ENCODE measurements at places on chromosomes 2 and 18.

DNA sequence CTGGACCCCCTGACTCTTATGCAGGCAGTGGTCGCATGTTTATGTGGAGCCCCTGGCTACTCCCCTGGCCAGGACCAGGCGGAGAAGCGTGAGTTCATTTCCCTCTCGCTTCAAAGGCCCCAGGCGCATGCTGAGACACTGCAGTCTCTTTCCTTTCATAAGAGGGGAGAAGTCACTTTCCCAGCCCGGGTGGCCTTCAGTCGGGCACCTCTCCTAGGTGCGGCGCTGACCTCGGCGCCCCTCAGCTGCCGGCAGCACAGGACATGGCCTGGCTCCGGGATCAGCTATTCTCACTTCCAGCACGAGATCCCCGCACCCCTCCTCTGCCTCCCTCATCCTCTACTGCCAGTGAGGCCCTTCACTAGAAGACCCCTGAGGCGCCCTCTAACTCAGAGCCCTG lies 184.7 kb upstream of the PXDN start:
- no peak for DNase-seq

DNA sequence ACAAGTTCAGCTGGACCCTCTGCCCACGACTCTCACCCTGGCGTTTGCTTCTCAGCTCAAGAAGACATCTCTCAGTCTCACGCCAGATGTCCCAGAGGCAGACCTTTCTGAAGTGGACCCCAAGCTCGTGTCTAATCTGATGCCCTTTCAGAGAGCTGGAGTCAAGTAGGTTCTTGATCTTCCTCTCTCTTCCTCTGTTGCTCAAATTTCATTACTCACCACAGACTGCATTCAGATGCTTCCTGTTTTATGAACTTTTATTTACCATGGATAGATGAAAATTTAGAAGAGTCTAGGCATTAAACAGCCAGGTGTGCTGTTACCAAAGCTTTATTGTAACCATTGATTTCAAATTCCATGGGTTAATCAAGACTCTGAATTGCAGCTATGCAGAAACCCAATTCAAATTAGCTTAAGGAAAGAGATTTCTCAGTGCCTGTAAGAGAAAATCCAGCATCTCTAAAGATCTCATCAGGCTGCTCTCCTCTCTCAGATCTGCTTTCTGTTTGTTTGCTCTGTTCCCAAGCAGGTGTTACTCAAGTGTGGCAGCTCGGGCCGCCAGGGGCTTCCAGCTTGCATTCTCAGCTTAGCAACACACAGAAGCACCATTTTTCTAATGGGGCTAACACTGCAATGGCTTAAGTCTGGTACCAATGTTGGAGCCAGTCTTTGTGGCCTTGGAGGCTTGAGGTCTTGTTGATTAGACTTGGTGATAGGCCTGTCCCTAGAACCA lies 16.5 kb downstream of the SMARCAL1 start:
- no peak for DNase-seq

GRCh38 chr2:177413703-177414102 lies 21.1 kb downstream of the AGPS start:
- no peak for DNase-seq

- DNase-seq = no peak
These were observed 83.3 kb downstream of the RND3 start for GRCh38 chr2:150404147-150404546.

DNA sequence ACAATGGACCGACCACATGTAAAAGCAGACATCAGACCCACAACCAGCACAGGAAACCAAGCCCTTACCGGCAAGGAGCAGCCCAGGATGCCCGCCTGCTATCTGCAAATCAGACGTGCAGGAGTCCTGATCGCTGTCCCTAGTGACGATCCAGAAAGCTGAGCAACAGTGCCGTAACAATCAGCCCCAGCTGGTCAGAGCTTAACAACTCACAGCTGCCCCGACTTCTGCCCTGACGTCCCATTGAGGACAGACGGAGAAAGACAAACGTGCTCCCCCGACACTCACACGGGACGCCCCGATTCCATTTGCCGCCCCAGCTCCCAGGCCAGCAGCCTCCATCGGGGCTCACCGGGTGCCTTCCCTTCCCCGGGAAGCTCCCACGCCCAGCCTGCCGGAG lies 39.8 kb upstream of the PXDN start:
- DNase-seq = no peak

DNA sequence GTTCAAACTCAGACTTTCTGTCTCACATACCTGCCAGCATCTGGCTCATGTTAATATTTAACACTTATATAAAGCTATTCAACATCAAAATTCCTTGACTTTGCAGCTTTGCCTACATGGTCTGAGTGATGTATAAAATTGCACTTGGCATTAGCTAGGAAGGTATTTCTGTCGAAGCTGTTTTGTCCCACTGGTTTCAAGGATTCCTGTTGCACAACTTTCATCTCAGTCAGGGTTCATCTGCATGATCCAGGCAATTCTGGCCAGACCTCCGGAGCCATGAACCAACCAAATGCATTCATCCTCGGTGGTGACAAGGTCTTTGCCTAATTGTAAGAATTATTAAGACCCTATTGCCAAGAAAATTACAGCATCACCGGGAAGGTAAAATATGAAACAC lies 185.4 kb downstream of the ZEB2 start:
- no peak for DNase-seq

DNA sequence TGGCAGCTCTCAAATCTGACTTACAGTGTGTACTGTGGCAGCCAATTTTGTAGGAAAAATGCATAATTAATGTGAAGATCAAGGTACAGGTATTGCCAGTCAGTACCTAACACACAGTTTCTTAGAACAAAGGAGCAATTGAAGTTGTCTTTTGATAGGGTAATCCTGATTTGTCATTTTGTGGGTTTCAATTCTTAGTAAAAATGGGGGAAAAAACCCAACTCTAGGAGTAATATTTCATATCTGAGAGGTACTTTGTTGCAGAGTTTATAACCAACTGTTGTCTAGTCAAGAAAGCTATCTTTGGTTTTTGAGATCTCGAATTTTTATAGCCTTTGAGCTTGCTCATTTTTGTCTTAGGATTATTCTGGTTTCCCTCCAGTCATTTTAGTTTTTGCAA lies 16.1 kb downstream of the SPATS2L start:
- DNase-seq = no peak

GRCh38 chr18:51878724-51879123 lies 461.3 kb upstream of the DCC start:
- no peak for DNase-seq

- no peak for DNase-seq
These were observed 309.8 kb downstream of the C1D start for GRCh38 chr2:67752969-67753368.

- DNase-seq = no peak
These were observed 289.1 kb downstream of the GULP1 start for GRCh38 chr2:188580738-188581137.

DNA sequence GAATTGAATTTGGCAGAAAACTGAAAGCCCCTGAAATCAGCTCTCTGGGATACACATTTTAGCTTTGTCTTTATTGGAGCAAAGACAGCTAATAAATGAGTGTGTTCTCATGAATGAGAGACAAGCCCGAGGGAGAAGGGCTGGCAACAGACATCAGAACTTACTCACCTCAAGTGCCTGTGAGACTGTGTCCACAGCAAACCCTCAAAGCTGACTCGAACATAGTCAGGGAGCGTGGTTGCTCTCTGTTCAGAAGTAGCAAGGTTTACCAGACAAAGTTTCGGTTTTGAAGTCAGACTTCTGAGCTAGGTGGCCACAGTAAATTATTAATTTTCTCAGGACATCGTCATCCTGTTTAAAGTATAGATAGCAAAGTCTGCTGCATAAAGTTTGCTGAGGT lies 207.9 kb downstream of the CMPK2 start:
- no peak for DNase-seq

GRCh38 chr2:131557558-131558321 lies 30.1 kb downstream of the CCDC74A start:
- DNase-seq = no peak

GRCh38 chr2:39194686-39195085 lies 49.1 kb downstream of the CDKL4 start:
- no peak for DNase-seq

DNA sequence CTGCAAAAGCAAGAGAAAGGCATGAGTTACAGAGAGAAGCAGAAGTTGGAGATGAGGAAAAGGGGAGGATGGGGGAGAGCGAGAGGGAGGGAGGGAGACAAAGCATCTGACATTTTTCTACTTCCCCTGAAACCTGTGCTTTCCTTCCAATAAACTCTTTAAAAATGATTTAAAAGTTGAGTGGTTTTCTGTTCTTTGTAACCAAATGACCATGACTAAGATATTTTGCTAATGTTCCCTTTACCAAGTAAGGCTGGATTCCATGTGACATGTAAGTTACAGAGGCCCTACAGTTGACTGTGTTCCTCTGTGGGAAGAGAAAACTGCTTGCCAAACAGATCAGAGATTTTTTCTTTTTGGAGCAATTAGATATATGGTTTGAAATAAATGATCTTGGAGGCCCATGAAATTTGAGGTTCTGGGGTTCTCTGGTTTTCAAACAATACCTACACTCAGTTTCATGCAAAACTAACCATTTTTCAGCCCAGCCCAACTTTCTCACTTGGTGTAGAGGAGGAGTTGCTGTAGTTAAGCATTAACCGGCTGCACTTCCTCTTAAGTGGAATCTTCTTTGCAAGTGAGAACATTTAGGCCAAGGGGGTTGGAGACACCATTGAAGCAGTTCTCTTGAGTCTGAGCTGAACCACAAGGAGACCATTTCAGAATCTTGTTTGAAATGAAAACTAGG lies 34.5 kb downstream of the INSIG2 start:
- no peak for DNase-seq

DNA sequence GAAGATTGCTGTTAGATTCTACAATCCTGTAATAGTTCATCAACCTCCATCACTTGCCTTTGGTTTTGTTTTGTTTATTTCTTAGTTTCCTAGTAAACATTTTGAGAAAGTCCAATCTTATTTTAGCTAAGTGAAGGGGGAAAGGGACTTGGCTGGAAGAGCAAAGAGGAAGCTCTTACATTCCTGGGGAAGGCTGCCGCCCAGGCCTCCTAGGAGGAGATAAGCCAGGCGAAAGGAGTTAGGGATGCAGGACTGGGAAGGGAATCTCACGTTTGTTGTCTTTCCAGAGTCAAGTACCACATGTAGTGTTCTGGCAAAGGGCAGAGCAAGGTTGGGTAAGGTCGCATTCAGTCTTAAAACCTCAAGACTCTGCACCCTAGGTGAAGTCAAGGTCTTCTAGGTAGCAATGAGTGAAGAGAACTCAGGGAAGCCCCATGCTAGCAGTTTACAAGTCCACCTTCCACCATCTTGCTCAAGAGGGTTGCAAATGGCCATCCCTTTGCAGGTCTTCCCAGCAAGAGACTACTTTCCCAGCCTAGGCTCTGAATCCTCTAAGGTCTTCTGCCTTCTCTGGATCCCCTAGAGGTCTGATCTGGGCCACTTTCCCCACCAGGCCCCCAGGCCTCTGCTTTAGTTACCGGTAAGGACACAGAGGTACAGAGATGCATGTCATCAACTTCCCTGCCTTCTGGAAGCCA lies 320.7 kb downstream of the CYP26B1 start:
- no peak for DNase-seq

GRCh38 chr18:53698907-53699306 lies 525.6 kb downstream of the MBD2 start:
- no peak for DNase-seq

DNA sequence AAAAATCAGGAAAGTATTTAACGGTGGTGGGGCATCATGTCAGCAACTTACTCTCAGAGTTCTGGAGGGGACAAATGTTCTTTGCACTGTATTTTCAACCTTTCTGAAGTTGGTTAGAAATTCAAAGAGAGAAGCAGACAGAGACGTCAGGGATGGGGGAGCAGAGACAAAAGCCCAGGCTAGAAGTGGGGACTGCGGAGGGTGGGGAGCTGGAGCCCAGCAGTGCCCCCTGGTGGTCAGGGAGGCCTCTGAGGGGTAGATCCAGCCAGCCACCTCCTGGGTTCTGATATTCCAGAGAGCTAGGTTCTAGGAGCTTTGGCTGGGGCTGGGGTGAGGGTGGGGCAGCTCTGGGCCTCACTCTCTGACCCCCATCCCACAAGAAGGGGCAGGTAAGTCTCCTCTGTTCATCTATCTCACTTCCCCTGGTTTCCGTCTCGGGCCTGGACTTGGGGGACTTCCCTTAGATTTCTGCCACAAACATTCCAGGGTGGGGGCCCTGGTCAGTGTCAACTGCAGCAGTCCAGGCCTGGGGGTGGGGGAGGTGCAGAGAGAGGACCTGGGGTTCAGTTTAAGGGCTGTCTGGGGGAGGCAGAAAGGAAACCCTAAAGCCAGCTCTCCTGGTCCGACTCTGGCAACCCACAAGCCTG lies 8.9 kb downstream of the TNS1 start:
- DNase-seq = peak; percentile 75

DNA sequence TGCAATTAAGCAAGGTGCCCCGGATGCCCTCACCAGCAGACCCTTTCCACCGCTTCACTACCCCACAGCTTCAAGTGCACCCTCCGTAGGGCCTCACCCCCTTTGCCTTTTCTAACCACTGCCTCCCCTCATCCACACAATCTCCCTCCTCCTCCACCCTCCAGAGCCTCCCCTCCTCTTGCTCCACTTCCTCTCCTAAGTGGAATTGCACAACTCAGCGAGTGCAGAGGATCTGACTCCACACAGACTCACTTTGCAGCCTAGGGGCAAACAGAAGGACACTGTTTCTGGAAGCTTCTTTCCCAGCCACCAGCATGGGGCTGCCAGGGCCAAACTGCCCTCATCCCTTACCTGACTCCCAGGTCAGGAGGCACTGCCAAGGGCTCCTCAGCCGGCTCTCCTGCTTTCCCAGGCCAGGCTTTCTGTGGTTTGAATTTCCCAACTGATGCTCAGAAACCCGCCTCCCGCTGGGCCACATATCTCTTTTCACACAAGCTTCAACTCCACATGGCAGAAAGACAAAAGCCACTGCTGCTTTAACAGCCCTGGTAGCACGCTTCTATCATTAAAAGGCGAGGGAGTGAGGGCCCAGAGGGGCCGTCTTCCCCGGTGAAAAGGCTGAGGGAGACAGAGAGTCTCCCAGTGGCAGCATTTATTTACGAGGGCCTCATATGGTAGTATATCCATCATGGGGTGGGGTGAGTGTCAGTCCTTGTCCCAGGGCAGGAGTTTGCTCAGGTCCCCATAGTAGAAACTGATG lies 74.7 kb upstream of the MGAT4A start:
- no peak for DNase-seq

DNA sequence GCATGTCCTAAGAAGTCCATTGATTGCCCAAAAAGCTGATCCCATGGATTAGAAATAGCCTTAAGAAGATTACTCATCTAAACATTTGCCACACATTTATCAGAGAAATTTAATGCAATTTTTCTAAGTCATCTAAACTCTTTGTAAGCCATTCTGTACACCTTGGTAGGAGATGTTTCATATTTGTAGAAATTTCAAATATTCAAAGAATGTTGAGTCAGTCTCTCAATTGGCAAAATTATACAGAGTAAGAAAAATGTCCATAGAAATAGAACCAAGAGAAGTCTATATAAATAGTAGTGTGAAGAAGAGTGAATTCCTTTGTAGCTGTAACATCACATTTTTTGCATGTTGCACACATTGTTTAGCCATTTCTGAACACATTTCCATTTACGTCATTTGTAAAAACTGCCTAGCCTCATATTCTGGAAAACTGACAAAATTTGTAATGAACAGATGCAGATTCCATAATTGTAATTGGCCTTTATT lies 128.6 kb downstream of the MSTN start:
- DNase-seq = no peak

- DNase-seq = no peak
These were observed 72.2 kb downstream of the ADAM23 start for GRCh38 chr2:206515580-206515979.

All from activated T-cell treated with anti-CD3 and anti-CD28 coated beads, Interleukin-2, amount 50 U/mL, for 48 hours (primary cell).